ENCODE measurements at places on chromosomes 6 and 20.

DNA sequence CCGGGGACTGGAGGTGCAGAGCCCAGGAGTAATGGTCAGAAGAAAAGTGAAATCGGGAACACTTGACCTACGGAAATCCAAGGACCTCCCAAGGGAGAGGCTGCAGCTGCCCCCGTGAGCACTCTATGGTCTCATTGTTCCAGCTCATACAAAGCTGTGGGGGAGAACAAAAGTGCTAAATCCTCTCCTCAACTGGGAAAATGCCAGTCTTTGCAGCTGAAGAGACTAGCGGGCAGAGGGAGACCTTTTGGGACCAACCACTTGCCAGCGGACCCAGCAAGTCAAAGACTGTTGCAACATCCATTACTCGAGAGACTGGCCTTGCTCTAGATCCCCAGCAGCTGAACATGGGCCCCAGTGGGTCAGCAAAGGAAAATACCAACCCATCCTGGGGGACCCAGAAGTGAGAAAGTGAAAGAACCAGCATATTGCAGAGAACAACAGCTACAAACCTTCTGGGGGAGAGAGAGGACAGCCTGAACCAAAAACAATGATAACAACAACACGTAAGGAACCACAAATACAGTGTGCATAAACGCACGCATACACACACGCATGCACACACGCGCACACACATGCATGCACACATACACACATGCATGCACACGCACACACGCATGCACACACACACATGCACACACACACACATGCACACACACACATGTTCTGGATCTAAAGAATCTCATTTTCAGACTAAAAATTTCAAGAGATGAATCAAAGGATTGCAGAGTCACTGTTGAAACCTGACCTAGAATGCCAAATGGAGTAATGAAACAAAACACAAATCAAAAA is 24.7 kb upstream of the ELMO2 start:
- ATAC-seq, result no peak

GRCh38 chr6:108712946-108713345 is 135.3 kb upstream of the ARMC2 start:
- no peak for ATAC-seq

- no peak for ATAC-seq
Observed at GRCh38 chr20:8330785-8331695, 199.0 kb downstream of the PLCB1 start.

GRCh38 chr6:125688138-125688537 is 61.3 kb upstream of the HEY2 start:
- no peak for ATAC-seq

DNA sequence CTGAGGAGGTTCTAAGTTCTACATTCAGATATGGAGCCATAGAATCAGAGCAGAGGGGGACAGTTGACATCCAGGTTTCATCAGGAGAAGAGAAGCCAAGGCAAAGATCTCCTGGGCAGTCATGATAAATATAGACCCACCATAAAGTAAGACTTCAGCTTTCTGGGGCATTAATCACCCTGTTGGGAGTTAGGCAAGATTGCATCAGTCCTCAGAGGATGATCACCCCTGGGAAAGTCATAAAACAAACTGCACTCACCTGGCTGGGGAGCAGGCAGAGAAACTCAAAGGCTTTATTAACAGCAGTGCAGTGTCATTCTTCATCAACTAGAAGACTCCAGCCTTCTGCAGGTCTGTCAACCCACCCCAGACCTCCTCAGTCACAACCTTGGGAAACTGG is 301.3 kb upstream of the JARID2 start:
- no peak for ATAC-seq

GRCh38 chr6:136763255-136763654 is 29.0 kb downstream of the MAP3K5 start:
- ATAC-seq, result no peak

DNA sequence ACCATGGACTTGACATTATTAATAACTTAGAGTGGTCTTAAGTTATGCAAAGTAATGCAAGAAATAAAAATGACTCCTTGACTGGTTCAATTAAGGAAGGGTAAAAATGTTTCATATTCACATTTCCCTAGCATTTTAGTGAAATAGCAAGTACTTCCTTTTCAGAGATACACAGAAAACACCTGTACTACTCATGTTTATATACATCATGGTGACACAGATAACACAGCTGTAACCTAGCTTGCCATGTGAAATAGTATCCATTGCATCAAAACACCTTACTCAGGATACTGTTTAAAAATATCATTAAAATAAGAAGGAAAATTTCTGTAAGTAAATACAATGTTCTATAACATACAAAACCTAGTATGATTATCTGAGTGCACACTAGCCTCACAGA is 102.4 kb downstream of the AHI1 start:
- ATAC-seq, result no peak

- no peak for ATAC-seq
Observed at GRCh38 chr6:90471263-90471662, 115.6 kb downstream of the MAP3K7 start.

GRCh38 chr20:41619360-41620100 is 1.4 kb upstream of the CHD6 start:
- ATAC-seq, result no peak

DNA sequence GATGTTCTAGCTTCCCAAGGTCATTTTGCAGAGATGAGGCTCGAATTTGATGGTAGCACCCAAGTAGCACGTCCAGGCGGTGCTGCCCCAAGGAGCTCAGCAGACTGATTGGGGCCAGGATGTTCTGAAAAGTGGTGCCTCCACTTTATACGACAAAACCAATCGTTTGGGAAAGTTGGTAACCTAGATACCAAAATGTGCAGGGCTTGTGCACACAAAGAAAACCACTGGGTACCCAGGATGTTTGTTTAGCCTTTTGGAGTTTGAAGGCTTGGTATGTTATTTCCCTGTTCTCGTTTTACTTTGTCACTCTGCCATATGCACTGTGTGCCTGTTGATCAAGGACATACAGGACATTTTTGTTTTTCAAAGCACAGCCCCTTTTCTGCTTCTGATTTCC is 40.7 kb upstream of the PBOV1 start:
- ATAC-seq, result no peak

DNA sequence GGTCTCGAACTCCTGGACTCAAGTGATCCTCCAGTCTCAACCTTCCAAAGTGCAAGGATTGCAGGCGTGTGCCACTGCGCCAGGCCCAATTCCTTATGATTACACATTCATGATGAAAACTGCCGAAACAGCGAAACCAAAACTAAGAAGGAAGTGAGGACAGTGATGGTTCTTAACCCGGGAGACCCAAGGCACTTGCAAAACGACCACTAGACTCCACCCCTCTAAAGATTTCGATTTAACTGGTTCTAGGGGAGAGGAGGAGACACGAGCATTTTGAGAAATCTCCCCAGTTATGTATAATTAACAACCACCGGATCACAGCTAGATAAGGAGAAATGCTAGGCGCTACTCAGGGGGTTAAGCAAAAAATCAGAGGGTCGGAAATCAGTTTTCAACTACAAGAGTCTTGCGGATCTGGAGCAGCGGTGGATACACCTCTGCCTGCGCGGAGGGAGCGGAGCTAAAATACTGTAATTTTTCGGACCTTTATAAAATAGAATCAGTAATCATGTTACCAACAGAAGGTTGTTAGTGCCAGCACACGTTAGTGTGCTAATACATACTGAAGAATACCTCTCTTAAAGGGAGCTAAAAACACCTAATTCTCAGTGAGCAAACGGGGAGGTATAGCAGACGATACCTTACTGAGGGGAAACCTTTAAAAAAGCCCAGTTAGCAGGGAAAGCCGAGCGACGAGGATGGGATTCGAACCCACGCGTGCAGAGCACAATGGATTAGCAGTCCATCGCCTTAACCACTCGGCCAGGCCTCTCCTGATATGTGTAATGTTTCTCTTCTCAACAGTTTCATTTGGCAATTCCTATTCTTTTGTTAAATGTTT is 60.0 kb upstream of the BTN3A2 start:
- ATAC-seq, result peak; percentile 74

All from gastroesophageal sphincter (tissue), 4 donors.